ENCODE measurements at places on chromosomes 3 and 15. TPM values are rescaled to one million over a fixed set of nuclear protein-coding genes. Genes with fewer than 3 reads are reported as not detected.

HHLA2 gene
- total RNA-seq: 1.0 TPM

CYP1A2 gene
- total RNA-seq: not detected

LRTM1 gene
- total RNA-seq: not detected

THAP10 gene
- total RNA-seq: 0.20 TPM

AADAC gene
- total RNA-seq: not detected

TBC1D23 gene
- total RNA-seq: 21.0 TPM

PDZRN3 gene
- total RNA-seq: not detected

XXYLT1 gene
- 8.3 TPM for total RNA-seq

CA12 gene
- not detected for total RNA-seq

BNC1 gene
- not detected for total RNA-seq

MBNL1 gene
- 391 TPM for total RNA-seq

STRIT1 gene
- total RNA-seq: not detected

OXTR gene
- total RNA-seq: 1.4 TPM

SLC9C1 gene
- not detected for total RNA-seq

VEPH1 gene
- not detected for total RNA-seq

PLA2G4E gene
- total RNA-seq: not detected

GCNT3 gene
- not detected for total RNA-seq

GOLGA8M gene
- total RNA-seq: not detected

TMIE gene
- total RNA-seq: not detected

CFAP44 gene
- total RNA-seq: 3.9 TPM

LRRIQ4 gene
- total RNA-seq: 0.20 TPM

TNIK gene
- 15.9 TPM for total RNA-seq

DUOXA2 gene
- total RNA-seq: not detected

ZNF620 gene
- 7.6 TPM for total RNA-seq

KCNMB2 gene
- not detected for total RNA-seq
